ENCODE measurements at places on chromosomes 16 and 17.

DNA sequence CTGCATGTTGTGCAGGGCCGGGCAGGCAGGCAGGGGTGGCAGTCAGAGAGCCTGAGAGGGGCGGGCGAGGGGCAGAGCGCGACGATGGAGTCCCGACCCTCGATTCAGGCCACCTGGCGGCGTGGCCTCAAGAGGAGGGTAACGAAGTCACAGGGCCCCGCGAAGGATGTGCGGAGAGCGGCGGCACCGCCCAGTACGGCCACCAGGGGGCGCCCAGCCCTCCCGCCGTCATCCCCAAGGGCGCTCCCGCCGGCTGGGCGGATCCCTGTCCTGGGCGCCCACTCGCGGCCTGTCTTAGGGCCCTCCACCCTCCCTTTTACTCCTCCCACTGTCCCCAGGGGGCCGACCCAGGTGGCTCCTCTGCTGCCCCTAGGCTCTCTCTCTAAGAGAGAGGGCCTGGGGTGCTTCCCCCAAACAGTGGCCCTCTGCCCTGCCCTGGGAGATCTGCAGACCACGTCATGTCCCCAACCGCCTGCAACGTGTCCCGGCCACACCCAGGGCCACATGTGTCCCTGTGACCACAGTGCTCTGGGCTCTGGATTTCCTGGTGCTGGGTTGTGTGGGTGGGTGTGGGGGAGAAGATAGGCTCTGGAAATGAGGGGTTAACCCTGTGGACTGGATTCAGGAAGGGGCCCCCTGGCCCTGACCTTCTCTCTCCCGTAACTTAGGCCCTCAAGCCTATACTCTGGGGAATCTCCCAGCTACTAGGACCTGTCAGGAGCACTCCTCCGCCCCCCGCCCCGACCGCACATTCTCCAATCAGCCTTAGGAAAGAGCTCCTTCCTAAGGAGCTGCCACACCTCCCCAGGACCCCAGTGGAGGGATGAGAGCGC lies 5.9 kb downstream of the DPEP2 start:
- DNase-seq: peak; percentile 54

GRCh38 chr17:21275579-21276263 lies 8.8 kb upstream of the MAP2K3 start:
- DNase-seq: peak; percentile 91

- no peak for DNase-seq
These were observed 6.3 kb downstream of the KRT26 start for GRCh38 chr17:40765657-40766056.

- DNase-seq: no peak
These were observed 36.2 kb downstream of the SETD6 start for GRCh38 chr16:58551496-58551895.

GRCh38 chr17:61155590-61156237 lies 243.9 kb upstream of the TBX2 start:
- DNase-seq: no peak

- no peak for DNase-seq
These were observed 195.0 kb downstream of the FOXL1 start for GRCh38 chr16:86773354-86773715.

GRCh38 chr17:49881054-49881402 lies 33.2 kb upstream of the TAC4 start:
- no peak for DNase-seq

- no peak for DNase-seq
These were observed 22.9 kb downstream of the SLFN12L start for GRCh38 chr17:35514564-35514963.

DNA sequence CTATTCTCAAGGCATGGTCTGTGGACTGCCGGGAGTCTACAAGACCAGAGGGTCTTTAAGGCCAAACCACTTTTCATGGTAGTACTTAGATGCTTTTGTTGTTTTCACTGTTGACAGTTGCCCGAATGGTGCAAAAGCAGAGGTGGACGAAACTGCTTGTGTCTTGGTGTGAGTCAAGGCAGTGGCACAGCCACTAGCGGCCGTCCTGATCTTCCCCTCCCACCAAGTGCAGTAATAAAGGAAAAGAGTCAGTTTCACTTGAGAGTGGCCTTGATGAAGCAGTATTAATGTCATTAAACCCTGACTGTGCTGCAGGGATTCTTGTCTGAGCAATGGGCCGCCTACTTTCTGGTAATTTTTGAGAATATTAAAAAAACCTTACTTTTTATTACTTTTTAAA lies 109.1 kb downstream of the PRKCA start:
- no peak for DNase-seq

DNA sequence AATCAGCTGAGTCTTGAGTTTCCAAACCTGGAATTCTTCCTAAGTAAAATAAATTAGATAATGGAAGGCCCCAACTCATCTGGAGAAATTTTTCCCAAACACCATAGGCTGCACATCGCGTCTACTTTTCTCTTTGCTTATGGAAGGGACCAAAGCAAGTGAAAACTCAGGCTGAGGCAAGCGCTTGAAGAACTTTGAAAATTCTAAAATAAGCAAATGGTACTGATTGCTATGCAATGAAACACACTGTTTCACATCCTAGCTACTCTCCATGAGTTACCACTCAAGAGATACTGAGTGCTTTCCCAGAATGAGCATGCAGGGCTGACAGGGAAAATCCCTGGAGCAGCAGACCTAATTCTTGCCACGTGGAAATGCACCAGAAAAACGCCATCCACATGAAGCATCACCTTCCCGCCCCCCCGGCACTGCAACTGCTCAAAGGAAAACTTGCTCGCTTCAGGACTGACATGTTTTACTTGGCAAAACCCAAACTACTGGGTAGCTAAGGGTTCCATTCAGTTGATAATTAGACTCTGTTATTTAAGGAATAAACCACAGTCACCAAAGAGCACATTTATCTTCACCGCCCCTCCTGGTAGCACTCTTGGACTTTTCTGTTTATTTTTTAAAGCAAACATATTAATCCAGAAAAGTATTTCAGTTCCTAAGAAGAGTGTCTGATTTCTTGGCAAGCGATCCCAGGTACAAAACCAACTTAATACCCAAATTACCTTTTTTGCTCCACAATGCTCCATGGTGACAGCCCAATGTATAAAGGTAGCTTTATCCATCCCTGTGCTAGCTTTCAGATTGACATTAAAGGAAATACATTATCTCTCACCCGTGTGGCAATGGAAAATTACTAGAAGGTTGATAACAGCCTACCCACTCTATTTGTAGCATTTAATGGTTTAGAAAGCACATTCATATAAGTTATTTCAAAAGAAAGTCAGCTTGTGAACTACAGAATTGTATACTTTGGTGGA lies 62.5 kb downstream of the WDR59 start:
- DNase-seq: no peak

GRCh38 chr16:4216596-4216995 lies 25.3 kb downstream of the SRL start:
- no peak for DNase-seq

- DNase-seq: no peak
These were observed 206.9 kb downstream of the WWOX start for GRCh38 chr16:78306361-78306760.

DNA sequence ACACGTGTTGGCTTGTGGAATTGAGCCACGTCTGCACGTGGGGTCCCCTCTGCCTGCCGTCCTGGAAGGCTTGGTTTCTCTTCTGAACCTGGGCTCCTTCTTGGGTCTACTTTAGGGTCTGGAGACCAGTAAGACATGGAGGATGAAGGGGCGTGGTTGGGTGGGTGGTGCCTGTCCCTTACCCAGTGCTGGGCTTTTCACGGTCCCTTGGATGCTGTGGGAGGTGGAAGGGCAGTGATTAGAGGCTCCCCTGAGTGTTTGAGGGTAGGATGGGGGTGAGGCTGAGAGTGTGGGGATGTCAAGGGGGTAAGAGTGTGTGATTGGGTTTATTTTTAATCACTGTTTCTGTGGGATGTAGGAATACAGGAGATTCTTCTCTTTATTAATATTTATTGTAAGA lies 38.3 kb downstream of the MGAT5B start:
- no peak for DNase-seq

Data from stimulated activated CD8-positive, alpha-beta memory T cell treated with anti-CD3 and anti-CD28 coated beads, Interleukin-4, amount 100 ng/mL, for 4 hours (primary cell).